ENCODE measurements at places on chromosomes 16 and 17. TPM values are rescaled to one million over a fixed set of nuclear protein-coding genes. Genes with fewer than 3 reads are reported as not detected.

The HS3ST3A1 gene
- 1.3 TPM for total RNA-seq

The CCDC92B gene
- total RNA-seq: 0.11 TPM

The SCGB1C2 gene
- total RNA-seq: not detected

The MMP28 gene
- total RNA-seq: 1.2 TPM

The ZNF205 gene
- 6.9 TPM for total RNA-seq

The CHD9 gene
- 39.5 TPM for total RNA-seq

The ADGRG3 gene
- total RNA-seq: 0.48 TPM

The JPH3 gene
- total RNA-seq: 0.08 TPM

The PLCD3 gene
- 201 TPM for total RNA-seq

The KRTAP3-1 gene
- not detected for total RNA-seq

The GCSH gene
- total RNA-seq: 43.6 TPM

The NATD1 gene
- total RNA-seq: 19.1 TPM

The TPSAB1 gene
- total RNA-seq: 7.1 TPM

The SLC6A2 gene
- not detected for total RNA-seq
